Small intestine (tissue), 16 donors: ENCODE measurements at places on chromosomes 3 and 15.

GRCh38 chr3:100760377-100760776, 51.1 kb downstream of the TFG start:
- DNase-seq: no peak

DNA sequence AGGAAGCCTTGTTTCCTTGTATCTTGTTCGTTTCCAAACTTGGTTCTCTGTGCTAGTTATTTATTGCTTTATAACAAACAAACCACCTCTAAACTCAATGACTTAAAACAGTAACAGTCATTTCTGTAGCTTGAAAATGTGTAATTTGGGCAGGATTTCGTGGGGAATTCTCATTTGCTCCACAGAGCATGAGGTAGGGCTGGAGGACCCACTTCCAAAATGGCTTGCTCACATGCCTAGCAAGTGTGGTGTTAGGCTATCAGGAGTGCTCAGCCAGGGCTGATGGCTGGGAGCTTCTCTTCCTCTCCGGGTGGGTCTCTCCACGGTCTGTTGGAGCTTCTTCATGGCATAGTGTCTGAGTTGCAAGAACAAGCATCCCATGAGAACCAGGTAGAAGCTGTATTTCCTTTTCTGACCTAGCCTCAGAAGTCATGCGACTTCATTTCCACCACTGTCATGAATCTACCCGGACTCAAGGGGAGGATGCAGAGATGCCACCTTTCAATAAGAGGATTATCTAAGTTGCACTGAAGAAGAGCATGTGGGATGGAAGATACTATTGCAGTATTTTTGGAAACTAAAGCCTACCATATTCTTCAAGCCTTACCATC, 8.2 kb upstream of the TNIK start:
- no peak for DNase-seq

DNA sequence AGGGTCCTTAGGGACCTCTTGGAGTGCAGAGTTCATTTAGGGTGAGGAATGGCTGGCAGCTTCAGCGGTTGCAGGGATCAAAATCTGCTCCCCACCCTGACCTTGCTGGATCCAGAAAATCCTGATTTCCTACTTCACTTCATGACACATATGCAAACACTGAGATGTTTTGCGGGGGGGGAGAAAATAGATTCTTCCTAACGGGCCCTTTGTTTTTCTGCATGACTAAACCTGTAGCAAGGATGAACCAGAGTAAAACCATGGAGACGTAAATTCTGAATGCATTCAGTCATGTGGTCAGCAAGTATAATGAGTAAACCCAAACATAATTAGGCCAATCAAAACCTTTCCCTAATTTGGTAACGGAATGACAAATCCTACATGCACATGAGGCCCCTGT, 20.0 kb upstream of the RBP1 start:
- DNase-seq: no peak

DNA sequence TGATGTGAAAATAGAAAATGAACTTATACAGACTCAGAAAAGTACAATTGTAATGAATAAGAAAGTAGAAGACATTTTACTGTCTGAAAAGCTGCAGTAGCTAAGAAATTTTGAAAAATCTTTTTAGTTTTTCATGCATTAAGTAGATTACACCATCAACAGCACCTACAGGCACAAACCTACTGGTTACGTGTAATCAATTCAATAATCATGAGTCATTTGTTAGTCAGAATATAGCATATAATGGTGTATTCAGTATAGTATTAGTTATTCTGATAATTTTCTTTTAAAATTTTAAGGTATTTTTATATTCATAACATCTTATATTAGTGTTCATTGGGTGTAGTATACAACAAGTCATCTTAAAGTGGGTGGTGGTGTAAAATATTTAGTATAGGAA, 550.5 kb upstream of the GBE1 start:
- no peak for DNase-seq

GRCh38 chr3:140018556-140018955, 83.6 kb downstream of the CLSTN2 start:
- no peak for DNase-seq

- DNase-seq: peak; percentile 17
These were observed 108.8 kb downstream of the SEMA5B start for GRCh38 chr3:122918576-122919290.

DNA sequence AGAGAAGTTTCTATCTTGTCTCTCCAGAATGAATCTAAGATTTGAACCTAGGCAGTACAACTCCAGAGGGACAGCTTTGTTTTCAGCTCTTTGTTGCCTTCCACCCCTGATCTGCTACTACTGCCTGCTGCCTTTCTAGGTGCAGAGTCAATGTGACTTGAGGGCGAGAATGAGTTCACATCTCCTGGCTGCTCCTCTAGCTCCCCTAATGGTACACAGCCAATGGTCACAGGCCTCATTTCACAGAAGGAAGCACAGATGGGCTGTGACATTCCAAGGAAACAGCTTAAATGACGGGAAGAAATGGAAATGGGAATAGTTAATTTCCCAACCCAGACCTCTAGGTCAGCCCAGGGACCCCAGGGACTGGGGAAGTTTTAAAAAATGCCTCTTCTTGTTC, 32.4 kb downstream of the FAM43A start:
- no peak for DNase-seq

DNA sequence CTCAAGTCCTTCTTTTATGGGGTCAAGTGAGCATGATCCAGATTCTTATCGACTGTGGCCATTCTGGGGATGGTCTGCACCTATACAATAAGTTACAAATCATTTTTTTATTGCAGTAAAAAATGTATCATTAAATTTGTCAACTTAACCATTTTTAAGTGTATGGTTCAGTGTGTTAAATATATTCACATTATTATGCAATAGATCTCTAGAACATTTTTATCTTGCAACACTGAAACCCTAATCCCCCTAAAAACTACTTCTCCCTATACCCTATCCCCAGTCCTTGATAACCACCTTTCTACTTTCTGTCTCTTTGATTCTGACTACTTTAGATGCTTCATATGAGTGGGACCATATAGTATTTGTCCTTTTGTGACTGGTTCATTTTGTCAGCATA, 10.4 kb upstream of the BOC start:
- no peak for DNase-seq

DNA sequence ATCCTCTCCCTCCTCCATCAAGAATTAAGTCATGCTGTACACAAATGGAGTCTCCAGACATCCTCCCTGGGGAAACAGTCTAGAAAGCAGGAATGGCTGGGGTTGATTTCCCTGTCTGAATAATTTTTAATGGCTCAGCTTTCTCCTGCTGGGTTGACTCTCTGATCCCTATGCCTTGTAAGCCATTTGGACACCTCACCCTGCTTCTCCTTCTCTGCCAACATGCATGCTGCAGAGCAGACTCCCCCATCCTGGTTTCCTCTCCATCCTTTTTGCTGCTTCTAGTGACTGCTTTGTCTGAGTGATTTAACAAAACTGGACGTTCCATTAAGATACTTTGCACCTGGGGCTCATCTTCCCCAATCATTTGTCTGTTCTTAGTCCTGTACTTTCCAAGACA, 22.2 kb downstream of the SV2B start:
- DNase-seq: no peak
